ENCODE measurements at places on chromosomes 12 and 14.

DNA sequence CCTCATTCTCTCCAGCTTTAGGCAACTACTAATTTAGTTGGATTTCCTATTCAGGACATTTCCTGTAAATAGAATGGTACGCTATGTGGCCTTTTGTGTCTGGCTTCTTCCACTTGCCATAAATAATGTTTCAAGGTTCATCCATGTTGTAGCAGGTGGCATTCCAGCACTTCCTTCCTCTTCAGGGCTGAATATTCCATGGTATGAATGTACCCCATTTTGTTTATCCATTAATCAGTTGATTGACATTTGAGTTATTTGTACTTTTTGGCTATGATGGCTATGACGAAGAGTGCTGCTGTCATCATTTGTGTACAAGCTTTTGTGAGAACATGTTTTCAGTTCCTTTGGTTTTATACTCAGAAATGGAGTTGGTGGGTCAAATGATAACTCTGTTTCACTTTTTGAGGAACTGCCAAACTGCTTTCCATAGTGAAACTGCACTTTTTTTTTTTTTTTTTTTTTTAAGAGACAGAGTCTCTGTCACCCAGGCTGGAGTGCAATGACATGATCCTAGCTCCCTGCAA, 6.5 kb upstream of the CDK2AP1 start:
- no peak for DNase-seq

DNA sequence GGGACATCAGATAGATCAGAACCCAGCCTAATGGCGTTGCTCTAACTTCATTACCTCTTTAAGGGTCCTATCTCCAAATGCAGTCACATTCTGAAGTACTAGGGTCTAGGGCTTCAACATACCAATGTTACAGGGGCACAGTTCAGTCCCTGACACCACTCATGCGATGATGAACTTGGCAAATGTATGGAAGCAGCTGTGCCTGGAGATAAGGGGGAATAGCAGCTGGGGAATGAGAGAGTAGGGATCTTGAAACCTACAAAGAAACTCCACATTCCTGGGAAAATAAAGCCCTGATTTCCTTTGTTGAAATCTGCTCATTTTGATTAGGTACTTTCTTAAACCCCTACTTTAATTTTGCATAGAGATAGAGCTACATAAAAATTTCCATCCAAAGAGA, 20.5 kb upstream of the TMCC3 start:
- no peak for DNase-seq

DNA sequence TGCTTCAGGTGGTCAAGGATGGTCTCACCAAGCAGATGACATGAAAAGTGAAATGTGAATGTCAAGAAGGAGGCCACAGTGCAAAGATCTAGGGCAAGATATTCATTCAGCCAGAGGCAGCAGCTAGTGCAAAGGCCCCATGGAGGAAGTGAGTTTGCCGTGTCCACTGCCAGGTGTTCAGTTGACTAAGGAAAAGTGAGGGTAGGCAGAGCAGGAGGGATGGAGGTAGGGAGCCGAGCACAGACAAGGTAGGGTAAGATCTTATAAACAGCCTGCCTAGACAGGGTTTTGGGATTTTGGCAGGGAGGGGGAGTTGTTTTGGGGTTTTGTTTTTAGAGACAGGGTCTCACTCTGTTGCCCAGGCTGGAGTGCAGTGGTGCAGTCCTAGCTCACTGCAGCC, 11.9 kb downstream of the PPP2R5C start:
- DNase-seq = no peak

- DNase-seq = no peak
These were observed 12.4 kb upstream of the ETFBKMT start for GRCh38 chr12:31647086-31647491.

GRCh38 chr14:102346645-102347044, 16.0 kb downstream of the CINP start:
- DNase-seq = no peak

GRCh38 chr14:51014086-51014485, 69.8 kb upstream of the PYGL start:
- no peak for DNase-seq

GRCh38 chr14:77061630-77062257, 33.2 kb upstream of the IRF2BPL start:
- DNase-seq = no peak

DNA sequence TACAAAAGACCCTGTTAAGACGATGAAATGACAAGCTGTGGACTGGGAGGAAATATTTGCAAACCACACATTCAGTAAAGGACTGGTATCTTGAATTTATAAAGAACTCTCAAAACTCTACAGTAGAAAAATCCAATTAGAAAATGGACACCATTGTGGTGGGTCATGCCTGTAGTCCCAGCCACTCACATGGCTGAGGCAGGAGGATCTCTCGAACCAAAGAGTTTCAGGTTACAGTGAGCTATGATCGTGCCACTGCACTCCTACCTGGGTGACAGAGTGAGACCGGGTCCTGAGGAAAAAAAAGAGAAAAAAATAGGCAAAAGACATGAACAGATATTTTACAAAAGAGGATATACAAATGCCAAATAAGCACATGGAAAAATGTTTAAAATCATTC, 41.9 kb downstream of the TTC6 start:
- no peak for DNase-seq

Data from stimulated activated naive CD8-positive, alpha-beta T cell treated with anti-CD3 and anti-CD28 coated beads, Interleukin-15, Interleukin-2, amounts not matched to agents 100 U/mL and 50 U/mL, for 24 hours (primary cell).